ENCODE measurements at places on chromosomes 1 and 21.
A peak's percentile ranks its signal among the peaks of the same experiment; 100 is the strongest.

DNA sequence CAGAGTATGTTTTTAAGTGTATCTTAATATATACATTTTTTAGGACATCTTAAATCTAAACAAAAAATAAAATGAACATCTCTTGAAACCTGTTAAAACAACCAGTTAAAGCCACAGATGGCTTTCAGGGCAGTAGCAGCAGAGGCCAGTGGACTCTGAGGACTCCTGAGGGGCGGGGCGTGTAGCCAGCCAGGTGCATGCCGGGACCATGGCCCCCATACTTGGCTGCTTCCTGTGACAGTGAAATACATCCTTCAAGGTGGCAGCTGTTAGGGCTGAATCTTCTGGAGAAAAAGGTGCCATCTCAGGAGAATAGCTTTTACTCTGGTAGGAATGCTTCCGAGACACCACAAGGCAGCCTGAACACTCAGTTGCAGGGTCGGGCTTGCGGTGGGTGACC is 9.6 kb downstream of the RHOU start:
- DNase-seq, result no peak

DNA sequence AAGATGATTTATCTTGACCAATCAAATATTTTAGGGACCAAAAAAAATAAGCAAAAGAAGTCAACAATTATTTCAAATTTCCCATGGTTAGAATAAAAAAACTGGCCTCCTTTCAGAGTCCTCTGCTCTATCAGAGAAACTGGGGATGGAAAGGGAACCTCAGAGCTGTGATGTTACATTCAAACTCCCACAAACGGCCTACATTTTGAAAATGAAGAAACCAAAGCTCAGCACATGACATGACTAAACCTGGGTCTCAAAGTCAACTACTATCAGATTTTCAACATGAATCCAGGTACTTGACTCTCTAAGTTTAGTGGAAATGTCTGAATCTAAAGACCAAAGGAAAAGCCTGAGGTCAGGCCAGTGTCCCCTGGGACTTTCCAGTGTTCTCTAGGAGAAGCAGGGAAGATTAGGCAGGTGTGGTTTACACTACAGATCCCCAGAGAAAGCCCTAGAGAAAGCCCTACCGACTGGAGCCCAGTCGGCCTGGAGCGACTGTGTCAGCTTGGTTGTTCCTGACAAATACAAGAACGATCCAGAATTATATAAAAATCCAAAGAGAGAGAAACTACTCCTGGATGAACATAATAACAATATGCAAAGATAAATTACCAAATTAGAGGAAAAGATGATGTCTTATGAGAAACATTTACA is 24.8 kb downstream of the JAK1 start:
- no peak for DNase-seq

- no peak for DNase-seq
Measured at GRCh38 chr1:23466423-23466989, 17.5 kb downstream of the ASAP3 start.

GRCh38 chr21:21851657-21852056 is 853.4 kb downstream of the NCAM2 start:
- no peak for DNase-seq

- DNase-seq, result no peak
Measured at GRCh38 chr1:166627558-166627957, 211.7 kb upstream of the POGK start.

- peak; percentile 32 for DNase-seq
Measured at GRCh38 chr1:214316593-214316992, 35.6 kb downstream of the SMYD2 start.

DNA sequence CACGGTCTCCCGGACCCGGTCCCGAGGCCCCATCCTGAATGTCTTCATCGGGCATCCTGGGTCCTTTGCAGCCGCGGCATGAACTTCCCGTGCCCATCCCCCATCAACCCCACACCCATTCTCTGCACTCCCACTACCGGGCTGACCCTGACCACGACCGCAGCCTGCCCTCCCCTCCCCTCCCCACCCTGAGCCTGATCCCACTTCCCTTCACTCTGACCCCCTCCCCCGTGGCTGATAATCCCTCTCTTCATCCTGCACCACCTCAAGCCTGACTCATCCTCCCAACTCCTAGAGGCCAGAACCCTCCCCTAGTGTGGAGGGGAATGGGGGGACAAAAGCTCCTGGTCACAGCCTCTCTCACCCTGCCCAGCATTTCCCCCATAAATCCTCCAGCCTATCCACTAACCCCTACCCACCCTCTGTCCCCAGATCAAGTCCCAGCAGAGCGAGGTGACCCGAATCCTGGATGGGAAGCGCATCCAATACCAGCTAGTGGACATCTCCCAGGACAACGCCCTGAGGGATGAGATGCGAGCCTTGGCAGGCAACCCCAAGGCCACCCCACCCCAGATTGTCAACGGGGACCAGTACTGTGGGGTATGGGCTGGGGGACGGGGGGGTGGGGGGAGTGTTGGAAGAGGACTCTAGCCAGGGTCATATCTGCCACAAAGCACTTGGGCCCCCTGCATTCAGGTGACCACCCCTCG is 602 bp downstream of the SH3BGRL3 start:
- peak; percentile 66 for DNase-seq

DNA sequence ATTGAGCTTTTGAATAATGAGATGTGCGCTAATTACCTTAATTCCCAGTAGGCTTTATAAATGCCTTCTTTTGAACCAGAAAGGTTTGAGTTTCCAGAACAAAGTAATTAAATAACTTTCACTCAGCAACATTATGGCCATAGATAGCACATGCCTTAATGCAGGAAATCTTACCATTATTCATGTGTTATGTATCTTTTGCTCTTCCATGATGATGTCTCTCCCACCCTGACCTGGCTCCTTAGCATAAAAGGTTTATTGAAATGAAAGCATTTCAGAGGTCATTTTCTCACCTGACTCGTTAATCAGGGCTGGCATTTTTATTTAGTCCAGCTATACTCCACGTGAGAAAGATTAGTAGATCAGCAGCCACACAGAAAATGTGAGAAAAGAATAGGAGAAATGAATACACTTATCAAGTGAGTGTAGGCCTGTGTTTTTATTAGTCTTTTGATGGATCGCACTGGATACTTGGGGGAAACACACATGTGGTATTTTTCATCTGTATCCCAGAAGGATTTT is 180.2 kb downstream of the ATP6V1G3 start:
- DNase-seq, result no peak

DNA sequence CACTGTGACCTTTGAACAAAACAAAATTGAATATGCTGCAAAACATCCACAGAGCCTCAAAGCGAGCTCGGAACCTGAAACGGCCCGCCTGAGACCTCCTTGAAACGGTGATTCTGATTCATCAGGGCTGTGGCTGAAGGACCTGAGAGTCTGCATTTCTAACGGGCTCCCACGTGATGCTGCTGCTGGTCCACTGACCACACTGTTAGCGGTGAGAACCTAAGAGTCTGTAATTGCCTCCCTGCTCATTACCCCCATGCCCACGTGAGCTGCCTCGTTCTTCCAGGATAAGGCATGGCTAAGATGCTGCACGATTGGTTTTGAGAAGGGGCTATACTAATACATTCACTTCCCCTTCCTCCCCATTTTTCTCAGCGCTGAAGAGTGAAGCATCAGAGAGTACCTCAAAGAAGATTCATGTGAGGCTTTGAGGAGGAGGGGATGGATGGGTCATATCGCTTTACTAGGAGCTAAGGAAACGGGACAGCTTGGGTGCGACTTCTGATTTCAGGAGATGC is 9.7 kb downstream of the TLR5 start:
- DNase-seq, result no peak

- peak; percentile 55 for DNase-seq
Measured at GRCh38 chr1:117735045-117735992, 129.5 kb downstream of the TENT5C start.

- no peak for DNase-seq
Measured at GRCh38 chr1:111654839-111655238, 35.2 kb downstream of the RAP1A start.

DNA sequence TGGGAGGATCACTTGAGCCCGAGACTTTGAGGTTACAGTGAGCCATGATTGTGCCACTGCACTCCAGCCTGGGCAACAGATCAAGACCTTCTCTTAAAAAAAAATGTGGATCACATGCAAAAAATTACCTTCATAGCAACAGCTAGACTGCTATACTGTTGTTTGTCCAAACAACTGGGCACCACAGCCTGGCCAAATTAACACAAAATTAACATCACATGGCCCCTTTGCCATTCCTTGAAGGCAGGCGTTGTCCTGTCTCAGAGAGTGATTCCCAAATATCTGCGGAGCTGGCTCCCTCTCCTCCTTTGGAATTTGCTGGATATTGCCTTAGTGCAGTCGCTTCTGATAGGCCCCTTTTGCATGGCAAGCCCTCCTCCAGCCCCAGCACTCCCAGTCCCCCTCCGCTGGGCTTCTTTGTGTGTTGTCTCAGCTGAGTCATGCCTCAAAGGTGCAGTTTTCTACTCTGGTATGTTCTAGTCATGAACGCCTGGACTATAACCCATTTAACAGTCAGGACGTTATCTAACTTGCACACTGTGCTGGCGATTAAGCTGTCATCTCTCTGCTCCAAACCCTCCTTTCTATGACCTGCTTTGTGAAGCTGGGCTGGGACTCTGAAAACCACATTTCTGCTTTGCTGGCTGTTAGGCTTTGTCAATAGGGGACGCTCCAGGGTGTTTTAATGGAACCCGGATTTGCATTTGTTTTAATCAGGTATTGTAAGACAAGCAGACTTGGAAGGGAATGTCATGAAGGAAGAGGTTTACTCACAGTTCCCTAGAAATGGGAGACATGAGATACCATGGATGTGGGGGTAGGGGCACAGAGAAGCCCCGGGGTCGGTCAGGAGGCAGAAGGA is 20.1 kb upstream of the HPCAL4 start:
- DNase-seq, result peak; percentile 19

DNA sequence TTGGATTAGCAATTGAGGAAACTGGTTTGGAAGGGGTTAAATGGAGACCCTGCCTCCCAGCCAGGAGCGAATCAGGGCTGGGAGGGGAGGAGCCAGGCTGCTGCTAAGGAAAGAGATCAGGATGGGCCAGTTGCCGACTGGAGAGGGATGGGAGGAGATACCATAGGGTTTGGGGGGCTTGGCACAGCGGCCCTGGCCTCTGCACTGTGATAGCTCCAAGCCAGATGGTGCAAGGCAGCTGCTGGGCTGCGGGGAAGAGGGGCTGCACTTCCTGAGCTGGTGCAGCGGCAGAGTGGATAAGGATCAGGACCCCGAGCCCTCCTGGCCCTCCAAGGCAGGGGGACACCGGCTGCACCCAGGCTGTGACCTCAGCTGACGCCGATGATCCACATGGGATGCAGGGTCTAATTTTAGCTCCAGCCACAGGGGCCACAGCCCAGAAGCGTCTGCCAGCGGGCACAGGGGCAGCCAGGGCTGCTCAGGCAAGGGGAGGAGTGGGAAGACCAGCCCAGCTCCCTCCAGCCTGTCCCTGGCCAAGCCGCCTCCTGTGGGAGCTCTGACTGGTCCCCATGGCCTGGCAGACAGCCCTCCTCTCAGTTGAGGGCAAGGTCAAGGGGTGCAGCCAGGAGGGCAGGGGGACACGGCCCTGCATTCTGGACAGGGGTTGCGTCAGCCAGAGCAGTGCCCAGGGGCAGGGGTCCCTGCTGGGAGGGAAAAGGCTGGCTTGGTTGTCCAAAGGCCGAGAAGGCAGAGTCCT is at the start of gene EXTL1:
Gene EXTL1 (plus strand): TSS at position 129 of the 757 bp plus-strand sequence. CDS start 872 bp downstream, outside the sequence.
- DNase-seq, result peak; percentile 59

GRCh38 chr1:66396212-66396890 is 137.6 kb upstream of the SGIP1 start:
- DNase-seq, result no peak

Data from fibroblast of skin of right quadriceps (primary cell).